NCI-H187 (cell line): ENCODE measurements at places on chromosomes 7 and 10.
A peak's percentile ranks its signal among the peaks of the same experiment; 100 is the strongest.

DNA sequence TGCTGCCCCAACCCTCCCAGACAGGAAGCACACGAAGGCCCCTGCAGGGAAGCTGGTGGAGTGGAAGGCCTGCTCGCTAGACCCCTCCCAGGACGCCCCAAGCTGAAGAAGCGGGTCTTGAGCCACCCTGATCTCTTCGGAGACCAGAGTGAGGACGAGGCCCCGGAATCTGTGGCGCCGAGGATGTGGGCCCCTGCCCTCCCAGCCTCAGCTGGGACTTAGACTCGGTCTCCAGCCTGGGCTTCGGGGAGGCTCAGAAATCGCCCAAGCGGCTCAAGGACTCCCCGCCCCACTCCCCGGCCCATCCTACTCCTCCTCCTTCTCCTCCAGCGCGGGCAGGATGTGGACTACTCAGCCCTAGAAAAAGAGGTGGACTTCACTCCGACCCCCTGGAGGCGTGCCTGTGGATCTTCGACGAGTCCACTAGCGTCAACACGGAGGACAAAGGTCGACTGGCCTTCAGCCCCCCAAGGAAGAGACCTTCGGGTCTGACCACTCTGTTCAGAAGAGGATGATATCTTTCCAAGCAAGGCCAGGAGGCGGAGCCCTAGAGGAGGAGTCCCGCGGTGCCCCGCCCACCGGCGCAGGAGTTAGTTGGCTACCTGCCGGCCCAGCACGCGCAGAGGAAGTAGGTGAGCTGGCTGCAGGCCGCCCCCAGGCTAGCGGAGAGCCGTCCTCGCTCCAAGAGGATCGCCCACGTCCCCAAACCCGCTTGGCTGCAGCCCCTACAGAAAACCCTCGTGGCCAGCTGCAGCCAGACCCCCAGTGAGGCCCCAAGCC is 21.9 kb upstream of the LANCL2 start:
- no peak for DNase-seq

- DNase-seq, result no peak
These were observed 283.9 kb downstream of the SDHAF3 start for GRCh38 chr7:97401398-97401797.

DNA sequence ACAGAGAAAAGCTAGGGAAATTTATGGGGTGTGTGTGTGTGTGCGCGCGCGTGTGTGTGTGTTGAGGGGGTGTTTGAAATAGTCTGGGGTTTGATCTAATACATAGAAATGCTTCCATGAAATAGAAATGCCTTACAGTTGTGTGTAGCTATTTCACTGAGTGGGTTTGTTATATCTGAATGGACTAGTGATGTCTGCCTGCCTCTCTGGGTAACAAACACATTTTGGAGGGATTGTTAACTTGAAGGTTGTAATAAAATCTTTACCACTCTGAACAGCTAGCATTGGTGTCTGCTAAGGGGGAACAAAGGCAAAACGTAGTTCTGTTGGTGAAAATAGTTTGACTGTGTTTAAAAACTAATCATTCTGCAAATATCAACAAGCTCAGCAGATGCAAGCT is 509.3 kb downstream of the LRMDA start:
- DNase-seq, result no peak

GRCh38 chr7:157005456-157006204 is 4.8 kb downstream of the MNX1 start:
- DNase-seq, result no peak

- no peak for DNase-seq
These were observed 445.3 kb downstream of the ADRA2A start for GRCh38 chr10:111522141-111522540.

DNA sequence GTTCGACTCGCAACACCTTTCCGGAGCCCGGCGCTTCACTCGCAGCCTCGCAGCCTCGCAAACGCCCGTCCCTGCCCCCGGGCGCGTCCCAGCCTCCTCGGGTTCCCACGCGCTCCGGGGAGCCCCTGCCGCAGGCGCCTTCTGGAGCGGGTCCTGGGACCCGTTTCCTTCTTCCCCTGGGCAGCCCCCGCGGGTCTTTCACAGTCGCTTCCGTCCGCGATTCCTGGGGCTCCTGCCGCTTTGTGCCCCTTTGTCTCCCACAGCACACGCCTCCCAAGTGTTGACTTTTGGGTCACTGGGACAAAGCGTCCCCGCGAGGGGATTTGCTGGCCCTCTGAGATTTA is 140.7 kb downstream of the DYNC2I1 start:
- DNase-seq, result no peak

DNA sequence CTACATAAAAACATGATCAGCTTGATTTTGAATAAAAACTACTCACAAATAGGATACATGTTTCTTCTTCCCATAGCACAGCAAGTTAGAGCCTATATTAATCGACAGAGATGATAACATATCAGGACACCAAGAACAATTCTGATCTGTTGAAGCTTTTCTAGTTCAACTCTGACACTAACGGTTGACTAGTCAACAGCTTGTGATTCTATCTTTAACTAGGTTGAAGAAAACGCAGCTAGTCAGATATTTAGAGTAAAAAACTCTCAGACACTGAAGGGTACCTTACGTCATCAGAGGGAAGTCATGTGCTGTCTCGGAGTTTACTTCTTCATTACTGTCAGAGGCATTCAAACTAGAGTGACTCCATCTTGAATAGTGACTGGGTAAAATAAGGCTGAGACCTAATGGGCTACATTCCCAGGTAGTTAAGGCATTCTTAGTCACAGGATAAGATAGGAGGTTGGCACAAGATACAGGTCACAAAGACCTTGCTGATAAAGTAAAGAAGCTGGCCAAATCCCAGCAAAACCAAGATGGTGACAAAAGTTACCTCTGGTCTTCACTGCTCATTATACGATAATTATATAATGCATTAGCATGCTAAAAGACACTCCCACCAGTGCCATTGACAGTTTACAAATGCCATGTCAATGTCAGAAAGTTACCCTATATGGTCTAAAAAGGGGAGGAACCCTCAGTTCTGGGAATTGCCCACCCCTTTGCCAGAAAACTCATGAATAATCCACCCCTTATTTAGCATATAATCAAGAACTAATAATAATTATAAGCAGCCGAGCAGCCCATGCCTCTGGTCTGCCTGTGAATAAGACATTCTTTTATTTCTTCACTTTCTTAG is 21.3 kb downstream of the CCDC71L start:
- DNase-seq, result no peak

DNA sequence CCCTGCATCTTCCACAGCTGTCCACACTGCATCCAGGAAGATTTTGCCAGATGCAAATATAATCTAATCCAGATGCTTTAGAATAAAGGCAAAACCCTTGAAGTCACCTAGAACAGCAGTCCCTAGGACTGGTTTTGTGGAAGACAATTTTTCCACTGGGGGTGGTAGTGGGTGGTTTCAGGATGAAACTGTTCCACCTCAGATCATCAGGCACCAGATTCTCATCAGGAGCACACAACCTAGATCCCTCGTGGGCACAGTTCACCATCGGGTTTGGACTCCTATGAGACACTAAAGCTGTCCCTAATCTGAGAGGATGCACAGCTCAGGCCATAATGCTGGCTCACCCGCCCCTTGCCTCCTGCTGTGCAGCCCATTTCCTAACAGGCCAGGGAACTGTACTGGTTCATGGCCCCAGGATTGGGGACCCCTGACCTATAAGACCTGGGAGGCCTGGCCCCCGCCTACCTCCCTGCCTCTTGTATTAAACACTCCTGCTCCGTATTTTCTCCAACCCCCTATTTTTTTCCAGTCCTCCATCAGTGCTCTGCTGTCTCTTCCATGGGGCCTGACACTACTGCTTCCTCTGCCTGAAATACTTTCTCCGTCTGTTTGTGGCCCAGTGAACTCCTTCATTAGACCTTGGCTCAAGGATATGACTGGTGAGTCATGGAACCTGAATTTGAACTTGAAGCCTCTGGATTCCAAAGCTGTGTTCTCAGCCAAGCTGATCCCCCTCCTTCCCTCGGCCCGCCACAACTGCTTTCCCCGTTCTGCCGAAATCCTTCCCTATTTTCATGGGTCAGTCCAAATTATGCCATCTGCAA is 79.9 kb upstream of the RHEB start:
- no peak for DNase-seq

- DNase-seq, result peak; percentile 67
These were observed 242.7 kb upstream of the SEMA3C start for GRCh38 chr7:81161451-81162075.

- DNase-seq, result no peak
These were observed 374.7 kb downstream of the TCERG1L start for GRCh38 chr10:130936851-130937250.

DNA sequence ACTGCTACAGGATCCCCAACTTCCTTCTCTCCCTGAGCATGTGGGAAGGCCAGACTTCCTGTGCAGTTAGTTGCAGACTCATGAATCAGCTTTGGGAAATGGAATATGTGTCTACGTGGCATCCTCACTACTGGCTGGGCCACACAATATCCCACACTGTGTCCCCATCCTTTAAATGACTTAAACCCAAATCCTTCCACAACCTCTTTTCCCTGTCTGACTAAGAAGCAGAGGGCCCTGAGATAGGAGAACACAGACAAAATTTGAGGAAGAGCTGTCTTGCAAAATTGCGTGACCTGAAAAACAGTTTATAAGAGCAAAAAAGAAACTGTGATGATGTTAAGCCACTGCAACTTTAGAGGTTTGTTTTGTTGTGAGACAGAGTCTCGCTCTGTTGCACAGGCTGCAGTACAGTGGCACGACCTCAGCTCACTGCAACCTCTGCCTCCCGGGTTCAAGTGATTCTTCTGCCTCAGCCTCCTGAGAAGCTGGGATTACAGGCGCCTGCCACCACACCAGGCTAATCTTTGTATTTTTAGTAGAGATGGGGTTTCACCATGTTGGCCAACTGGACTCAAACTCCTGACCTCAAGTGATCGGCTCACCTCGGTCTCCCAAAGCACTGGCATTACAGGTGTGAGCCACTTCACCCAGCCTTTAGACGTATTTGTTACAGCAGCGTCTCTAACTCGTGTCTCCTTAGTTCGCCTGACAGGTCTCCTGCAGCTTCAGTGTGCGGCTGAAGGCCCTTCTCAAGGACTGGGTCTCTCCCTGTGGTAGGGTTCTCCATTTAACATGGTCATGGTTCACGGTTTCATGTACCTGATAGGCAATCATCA is 46.9 kb upstream of the SFMBT2 start:
- no peak for DNase-seq

- DNase-seq, result no peak
These were observed 727 bp downstream of the ATRNL1 start for GRCh38 chr10:115093776-115094408.

DNA sequence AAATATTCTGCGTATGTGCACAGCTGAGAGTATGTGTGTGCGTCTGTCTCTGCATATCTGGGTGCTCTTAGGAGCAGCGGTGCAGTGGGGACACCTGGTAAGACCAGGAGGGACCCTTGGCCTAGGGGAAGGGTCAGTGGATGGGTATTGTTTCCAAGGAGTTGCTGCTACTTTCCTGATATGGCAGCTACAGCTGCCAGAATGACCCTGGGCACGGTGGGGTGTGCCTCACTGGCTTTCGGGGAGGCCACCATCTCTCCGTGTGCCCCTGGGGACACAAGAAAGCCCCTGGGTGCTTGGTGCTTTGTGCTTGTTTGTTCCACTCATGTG is 8.6 kb downstream of the PFKFB3 start:
- DNase-seq, result no peak

- no peak for DNase-seq
These were observed 225.5 kb downstream of the SFMBT2 start for GRCh38 chr10:7185367-7185690.

- no peak for DNase-seq
These were observed 6.4 kb downstream of the GCK start for GRCh38 chr7:44182827-44183226.

GRCh38 chr7:158633055-158633956 is 45.7 kb upstream of the PTPRN2 start:
- DNase-seq, result no peak
